ENCODE measurements at places on chromosomes 6 and 20. TPM values are rescaled to one million over a fixed set of nuclear protein-coding genes. Genes with fewer than 3 reads are reported as not detected.

- no peak for DNase-seq
These were observed 106.0 kb upstream of the MTHFD1L start for GRCh38 chr6:150759483-150759882.

- no peak for DNase-seq
These were observed 224.9 kb downstream of the IBTK start for GRCh38 chr6:82022614-82023129.

GRCh38 chr6:56787209-56787608, 144.5 kb upstream of the DST start:
- DNase-seq: no peak

PKIB gene
- total RNA-seq: 0.91 TPM

DNA sequence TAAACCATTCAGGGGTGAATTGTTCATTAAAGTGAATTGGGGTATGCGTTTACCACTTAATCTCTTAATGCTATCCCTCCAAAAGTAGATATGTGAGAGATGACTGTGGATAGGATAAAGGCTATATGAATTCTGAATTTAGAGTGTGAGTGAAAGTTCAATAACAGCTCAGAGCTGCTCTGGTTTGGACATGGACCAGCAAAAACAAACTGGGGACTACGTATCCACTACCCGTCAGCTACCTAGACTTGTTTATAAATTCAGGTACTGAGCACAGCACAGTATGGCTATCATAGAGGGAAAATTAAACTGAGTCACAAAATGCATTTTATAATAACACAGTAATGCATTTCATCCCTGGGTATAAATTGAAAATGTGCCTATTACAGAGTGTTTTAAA, 44.4 kb downstream of the HDDC2 start:
- no peak for DNase-seq

DNA sequence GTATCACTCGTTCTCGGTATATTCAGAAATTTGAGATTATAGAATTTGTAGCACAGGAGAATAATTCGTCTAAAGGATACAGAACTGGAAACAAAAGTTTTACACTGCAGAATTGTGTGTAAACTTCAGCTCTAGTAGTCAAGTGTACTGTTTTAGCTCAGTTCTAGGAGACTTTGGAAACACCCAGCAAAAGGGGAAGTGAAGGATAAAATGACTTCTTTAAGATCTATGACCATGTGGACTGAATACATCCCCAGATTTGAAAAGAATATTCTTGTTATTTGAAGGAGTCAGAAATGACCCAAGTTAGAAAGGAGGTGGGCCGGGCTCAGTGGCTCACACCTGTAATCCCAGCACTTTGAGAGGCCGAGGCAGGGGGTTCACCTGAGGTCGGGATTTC, 174.0 kb upstream of the FOXQ1 start:
- no peak for DNase-seq

GRCh38 chr20:50111120-50111828, 1.7 kb downstream of the UBE2V1 start:
- peak; percentile 85 for DNase-seq

EPPIN gene
- not detected for total RNA-seq

DNA sequence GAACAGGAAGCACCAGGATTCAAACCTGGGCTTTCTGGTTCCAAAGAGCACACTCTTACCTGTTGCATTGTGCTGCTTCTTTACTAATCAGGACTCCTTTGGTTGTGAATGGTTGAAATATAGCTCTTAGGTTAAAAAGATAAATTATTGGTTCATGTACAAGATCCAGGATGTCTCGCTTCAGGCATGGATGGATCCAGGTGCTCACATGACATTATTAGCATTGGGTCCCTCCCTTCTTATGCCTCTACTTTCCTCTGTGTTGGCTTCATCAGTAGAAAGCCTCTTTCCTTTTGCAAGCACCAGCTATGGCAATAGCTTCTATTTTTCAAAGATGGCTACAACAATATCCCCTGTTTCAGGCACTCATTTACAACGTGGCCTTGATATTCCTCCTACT, 217.7 kb upstream of the SULF2 start:
- DNase-seq: no peak

DNA sequence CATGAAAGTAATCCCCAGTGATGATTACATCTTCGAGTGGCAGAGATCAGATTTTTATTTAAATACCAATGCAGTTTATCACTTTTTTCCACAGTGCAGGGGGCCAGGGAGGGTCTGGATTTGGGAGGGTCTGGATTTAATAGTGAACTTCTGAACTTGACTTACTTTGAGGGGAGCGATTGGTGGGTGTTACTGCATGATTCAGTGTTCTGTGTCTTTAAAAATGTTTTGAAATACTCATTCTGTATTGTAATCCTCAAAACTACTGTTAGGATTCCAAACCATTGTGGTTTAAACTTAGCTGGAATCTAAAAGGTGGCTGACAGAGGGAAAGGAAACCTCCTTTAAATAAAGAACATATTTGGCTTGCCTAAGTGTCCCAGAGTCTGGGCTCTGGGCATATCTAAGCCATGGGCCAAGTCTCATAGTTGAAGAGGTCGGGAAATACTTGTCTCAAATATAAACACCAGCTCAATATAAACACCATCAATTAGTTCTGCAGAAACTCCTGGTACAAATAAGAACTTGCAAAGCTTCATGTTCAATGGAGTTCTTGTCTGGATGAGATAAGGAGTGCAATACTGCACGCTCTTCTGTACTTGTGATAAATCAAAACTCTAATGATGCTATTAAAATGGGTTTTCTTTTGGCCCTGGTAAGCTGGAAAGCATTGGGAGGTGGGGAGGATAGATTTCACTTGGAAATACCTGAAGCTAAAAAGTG, 14.4 kb downstream of the JARID2 start:
- DNase-seq: no peak

SUPT3H gene
- 11.7 TPM for total RNA-seq

- no peak for DNase-seq
These were observed 257.3 kb downstream of the OGFRL1 start for GRCh38 chr6:71545905-71546304.

ANKEF1 gene
- 7.3 TPM for total RNA-seq

DNA sequence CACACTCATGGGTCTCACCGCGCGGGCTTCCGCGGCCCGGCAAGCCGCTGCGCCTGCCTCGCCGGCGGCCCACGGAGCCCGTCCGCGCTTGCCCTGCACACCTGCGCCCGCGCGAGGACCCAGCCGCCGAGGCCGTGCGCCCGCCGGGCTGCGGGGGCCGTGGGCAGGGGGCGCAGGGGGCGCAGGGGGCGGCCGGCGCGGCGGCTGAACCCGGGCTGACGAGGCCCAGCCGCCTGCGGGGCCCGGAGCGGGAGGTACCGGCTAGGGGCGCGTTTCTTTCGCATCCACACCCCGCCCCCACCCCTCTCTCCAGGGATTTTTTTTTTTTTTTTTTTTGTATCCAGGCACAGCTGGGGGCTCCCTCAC, 43.8 kb upstream of the OSTM1 start:
- DNase-seq: no peak

LINC00237 gene
- 0.35 TPM for total RNA-seq

SNX5 gene
- total RNA-seq: 178 TPM

PPP1R14C gene
- total RNA-seq: not detected

DNA sequence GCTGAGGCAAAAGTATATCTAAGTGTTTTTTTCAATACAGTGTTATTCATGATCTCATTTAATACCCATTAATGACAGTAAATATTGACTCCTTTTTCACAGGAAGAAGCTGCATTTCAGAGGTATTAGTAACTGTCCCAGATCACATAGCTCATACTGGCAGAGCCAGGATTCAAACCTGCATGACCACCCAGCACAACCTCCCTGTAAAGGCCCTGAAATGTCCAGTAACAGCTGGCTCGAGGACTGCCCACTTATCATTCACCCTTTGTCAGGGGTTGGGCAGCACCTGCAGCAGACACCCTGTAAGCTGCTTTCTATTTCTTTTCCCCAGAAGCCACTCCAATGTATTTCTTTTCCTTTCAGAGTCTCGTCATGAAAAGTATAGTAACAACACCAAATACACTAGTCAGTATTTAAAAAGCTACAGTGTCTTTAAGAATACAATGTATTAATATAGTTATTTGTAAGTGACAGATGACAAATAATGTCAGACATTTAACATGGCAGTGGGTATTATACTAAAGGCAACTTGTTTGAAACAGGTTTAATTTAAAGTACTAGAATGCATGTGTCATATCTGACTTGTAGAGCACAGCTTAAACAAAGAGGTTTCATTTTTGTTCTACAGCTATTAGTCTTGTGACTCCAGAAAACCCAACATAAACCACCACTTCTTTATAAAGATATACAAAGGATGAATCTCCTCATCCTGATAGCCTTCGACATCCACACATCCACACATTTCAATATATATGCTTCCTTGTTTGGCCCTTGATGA, 841.6 kb upstream of the GJE1 start:
- no peak for DNase-seq

DNA sequence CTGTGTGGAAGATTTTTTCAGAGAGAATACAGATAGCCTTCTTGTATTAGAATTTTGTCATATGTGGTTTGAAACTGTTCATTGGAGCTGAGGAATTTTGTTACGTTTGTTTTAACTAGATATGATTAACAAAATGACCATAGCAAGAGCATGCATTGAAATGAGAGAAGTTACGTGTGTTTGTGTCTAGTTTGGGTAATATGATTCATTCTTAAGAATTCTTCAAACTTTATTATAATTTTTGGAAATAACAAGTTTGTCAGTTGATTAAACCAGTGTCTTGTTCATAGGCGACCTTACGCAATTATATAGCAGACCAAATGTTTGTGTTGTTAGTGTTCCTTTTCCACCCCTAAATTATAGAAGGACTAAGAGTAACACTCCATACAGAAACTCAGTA, 5.5 kb downstream of the GMNN start:
- no peak for DNase-seq

TMEM14A gene
- total RNA-seq: 23.2 TPM

DNA sequence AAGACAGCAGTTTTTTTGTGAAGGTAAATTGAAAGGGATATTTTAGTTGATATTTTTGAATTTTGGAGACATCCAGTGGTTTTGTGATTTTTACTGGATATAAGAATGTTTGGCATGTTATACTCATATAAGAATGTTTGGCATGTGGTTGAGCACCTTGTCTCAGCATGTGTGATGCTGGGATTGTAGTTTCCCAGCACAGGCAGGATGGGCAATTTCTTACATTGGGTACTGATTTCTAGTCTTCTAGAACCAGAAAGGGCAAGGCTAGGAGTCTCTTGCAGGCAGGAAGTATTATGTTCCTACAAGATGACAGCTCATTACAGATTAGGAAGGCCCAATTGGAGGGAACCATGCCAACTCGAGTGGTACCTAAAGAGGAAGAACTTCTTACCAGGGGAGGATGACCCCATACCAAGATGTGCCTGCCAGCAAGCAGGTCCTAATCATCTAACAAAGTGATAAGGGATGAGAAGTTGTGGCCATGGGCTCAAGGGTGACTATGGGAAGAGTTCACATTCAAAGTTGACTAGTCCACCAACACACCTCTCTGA, 377.8 kb downstream of the UTRN start:
- no peak for DNase-seq

DNA sequence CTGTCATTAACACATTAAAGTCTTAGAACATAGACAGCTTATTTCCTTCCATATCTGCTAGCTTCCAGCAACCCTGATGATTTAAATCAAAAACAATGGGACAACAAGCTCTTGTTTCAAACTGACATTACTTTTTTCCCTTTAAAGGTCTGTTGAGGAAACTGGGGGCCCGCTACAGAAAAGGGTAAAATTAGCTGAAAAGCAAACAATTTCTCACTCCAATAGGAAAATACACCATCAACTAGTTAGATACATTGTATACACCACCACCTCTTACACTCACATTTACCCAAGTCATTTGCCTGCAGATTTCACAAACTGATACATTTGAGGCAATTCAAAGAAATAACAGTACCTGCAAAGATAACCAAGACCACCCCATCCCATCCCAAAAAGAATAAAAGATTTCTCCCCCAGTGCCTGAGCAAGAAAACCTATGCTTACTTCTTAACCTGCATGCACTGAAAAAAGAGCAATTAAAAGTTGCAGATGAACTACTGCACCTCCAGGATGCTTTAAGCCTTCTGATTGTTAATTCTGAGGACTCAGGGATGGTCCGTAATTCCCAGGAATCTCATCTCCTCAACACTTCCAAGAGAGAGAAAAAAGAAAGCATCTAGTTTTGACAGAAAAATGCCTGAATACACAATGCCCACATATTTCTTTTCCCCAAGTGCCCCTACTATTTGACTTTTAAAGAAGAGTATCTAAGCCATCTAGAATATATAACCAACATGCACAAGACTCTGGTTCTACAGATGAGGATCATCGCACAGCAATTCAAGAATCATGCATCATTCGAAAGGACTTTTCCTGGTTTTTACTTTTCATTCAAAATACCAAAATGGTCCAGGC, 5.6 kb downstream of the ZMYND8 start:
- no peak for DNase-seq

GRCh38 chr6:146689806-146690205, 91.0 kb downstream of the ADGB start:
- no peak for DNase-seq

CCN5 gene
- total RNA-seq: not detected

SLC22A16 gene
- not detected for total RNA-seq

- DNase-seq: no peak
These were observed 41.6 kb downstream of the CYP39A1 start for GRCh38 chr6:46610862-46611553.

- DNase-seq: no peak
These were observed 92.1 kb downstream of the RIN2 start for GRCh38 chr20:19850198-19850533.

GRCh38 chr6:63774961-63775360, 139.4 kb downstream of the PHF3 start:
- DNase-seq: no peak

PDE10A gene
- not detected for total RNA-seq

BPIFB4 gene
- not detected for total RNA-seq

DNA sequence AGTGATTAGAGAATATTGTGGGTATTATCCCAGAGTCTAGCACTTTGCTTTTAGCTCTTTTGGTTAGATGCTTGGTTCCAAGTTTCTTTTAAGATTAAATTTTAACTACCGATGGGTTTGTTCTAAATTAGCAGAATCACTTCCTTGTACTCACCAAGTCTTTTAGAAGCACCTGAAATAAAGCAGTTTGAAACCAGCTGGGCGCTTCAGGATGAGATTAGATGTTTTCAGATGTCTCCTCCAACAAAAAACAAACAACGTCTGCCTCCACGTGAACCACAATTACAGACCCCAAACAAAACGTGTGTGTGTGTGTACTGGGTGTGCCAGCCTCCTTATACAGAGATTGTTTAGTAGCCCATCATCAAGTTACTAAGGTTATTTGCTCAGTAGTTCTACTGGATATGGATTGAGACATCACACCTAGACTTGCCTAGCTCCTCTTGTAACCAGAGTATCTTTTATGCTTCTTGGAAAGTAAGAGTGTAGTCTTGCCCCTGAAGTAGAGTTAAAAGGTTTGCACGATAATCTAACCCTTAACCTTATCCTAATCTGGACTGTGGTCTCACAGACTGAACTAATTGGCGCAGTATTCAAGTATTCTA, 2.3 kb downstream of the DSTN start:
- no peak for DNase-seq

VGLL2 gene
- not detected for total RNA-seq

HSPA1B gene
- total RNA-seq: 64.6 TPM
